ENCODE measurements at places on chromosomes 11 and 22. TPM values are rescaled to one million over a fixed set of nuclear protein-coding genes. Genes with fewer than 3 reads are reported as not detected.

DNA sequence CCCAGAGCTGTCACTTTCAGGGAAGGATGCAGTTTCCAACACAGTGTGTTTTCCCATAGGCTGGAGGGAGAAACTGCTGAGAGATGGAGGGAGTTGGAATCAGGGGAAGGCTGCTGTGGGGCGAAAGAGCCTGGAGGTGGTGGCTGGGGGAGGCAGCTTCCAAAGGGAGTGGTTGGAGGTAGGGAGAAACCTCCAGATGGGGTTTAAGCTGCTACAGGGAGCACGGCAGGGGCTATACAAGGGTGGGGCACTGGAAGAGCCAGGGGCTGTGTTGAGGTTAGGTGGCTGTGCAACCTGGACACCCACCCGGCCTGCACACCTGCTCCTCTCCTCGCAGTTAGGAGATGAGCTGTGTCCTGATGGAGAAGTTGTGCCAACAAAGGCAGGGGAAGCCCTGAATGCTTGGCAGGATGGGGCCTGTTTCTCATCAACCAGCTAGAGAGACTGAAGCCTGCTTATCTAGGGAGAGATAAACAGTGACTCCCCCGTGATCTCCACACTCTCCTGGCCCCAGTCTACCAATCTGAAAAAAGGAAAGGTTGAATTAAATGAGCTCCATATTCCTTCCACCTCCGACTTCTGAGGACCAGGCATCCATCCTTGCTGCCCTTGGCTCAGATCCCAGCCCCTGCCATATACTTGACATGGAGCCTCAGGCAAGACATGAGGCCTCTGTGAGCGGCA is 3.6 kb upstream of the SLCO2B1 start:
- DNase-seq, result no peak
- no peaks in the 10 kb centered on the region for H3K27me3 ChIP-seq
- peaks cover 4% of the 10 kb centered on the region for H3K4me1 ChIP-seq
- no peak overlapping the region for H3K4me3 ChIP-seq

DNA sequence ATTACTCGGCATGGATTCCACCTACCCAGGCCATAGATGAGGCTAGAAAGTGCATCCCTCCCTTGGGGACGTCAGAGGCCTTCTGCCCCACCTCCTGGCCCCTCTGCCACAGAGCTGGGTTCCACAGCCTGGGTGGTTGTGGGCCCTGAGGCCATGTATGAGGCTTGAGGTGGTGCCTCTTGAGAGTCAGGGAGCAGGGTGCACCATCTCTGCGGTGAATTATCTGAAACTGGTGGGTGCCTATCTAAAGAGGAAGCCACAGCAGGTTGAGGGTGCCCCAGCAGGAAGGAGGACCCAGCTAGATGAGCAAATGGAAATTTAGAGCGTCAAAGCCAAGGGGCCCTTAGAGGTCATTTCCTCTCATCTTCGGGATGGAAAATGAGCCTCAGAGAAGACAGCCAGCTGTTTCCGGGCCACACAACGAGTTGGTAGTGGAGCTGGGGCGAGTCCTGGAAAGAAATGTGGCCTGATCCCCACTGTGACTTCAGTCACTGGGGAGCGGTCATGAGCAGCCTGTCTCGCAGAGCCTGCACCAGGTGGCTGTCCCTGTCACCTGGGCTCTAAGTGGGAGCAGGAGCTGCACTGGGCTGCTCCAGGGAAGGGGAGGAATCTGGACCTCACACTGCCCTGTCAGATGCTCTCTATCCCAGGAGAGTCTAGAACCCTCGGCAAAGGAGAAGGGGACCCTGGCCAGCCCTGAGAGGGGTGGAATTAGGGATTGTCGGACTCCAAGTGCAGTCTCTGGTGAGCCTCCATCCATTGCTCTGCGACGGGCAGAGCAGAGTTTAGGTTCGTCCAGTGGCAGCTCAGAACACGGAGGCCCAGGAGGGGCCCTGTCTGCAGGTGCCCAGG is 7.3 kb downstream of the ADORA2A start:
- no peak for DNase-seq
- H3K36me3 ChIP-seq, result peaks cover 8% of the 10 kb centered on the region
- H3K4me1 ChIP-seq, result peaks cover 50% of the 10 kb centered on the region
- H3K27me3 ChIP-seq, result no peaks in the 10 kb centered on the region

DNA sequence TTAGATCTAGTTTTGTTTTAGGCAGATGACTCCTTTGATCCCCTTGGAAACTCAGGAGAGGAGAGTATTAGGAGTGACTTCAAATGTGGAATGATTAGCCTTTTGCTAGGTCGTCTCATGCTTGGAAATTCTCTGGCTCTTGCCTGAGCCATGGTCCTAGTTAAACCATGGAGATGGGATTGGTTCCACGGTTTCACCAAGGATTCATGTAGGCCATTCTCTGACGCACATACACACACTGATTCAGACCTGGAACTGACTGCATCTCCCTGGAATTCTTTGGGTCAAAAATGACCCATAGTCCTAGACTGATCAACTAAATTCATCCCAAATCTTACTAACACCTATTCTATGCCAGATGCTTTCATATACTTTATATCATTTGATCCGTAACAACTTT is 56.5 kb downstream of the POLD3 start:
- H3K27me3 ChIP-seq, result no peaks in the 10 kb centered on the region
- no peak overlapping the region for H3K4me3 ChIP-seq
- DNase-seq, result no peak
- H3K4me1 ChIP-seq, result peaks cover 13% of the 10 kb centered on the region
- H3K27ac ChIP-seq, result no peak overlapping the region

DNA sequence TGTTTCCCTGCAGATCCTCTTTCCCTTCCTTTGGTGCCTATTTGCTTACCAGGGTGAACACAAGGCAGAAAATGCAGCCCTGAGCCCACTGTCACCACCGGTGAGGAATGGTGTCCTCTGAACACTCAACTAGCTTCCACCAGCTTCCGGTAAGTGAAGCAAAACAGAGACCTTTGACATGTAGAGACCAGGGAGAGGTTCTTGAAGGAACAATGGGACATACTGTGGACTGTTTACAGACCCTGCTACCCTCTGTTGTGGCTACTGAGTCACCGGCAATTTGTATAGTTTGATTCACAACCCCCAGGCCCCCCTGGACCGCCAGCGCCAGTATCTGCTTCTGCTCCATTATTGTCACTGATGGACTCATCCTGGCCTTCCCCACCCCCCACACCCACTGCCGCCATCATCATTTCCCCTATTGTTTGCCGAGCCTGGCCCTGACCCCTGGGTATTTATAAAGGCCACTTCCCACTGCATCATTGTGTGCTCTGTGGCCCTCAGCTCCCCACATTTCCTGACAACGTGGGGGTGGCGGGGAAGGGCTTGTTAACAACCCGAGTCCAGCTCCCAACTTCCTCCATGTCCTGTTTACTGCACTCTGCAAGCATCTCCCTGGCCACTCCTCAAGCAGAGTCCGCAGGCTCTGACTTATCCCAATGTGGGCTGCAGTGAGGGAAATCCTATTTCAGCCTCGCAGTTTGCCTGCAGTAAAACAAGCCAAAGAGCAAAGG is 252.9 kb downstream of the ETS1 start:
- no peak overlapping the region for H3K4me3 ChIP-seq
- DNase-seq, result no peak
- no peaks in the 10 kb centered on the region for H3K36me3 ChIP-seq
- no peaks in the 10 kb centered on the region for H3K27me3 ChIP-seq

- H3K36me3 ChIP-seq, result no peaks in the 10 kb centered on the region
- H3K27me3 ChIP-seq, result no peaks in the 10 kb centered on the region
- no peak overlapping the region for H3K27ac ChIP-seq
- no peaks in the 10 kb centered on the region for H3K4me1 ChIP-seq
- DNase-seq, result peak; percentile 32
- H3K4me3 ChIP-seq, result no peak overlapping the region
Measured at GRCh38 chr11:61911701-61912529, 5.5 kb downstream of the RAB3IL1 start.

DNA sequence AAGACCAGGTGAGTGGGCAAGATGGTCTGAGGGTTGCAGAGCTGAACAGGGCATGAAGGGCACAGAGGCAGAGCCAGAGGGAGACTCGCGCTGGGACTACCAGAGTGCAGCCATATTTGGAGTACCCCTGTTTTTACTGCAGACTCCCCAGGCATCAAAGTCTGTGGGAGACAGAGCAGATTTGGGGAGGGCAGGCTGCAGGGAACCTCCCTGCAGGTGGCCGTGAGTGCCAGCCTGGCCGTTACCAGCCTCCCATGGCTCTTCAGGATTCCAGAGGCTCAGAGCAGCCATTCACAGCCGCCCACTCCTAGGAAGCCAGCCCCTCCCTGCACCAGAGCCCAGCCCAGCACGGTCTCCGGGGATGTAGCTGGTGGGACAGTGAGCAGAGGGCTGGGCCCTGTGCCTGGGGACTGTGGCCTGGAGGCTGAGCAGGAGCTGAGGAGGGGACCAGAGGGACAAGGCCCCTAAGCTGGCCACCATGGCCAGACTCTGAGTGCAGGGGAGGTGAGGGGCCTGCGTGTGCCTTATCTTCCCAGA is at the start of gene SEPTIN3:
TSS of gene SEPTIN3 (plus strand) at position 334 of the 537 bp plus-strand sequence. CDS start 2,050 bp downstream, outside the sequence.
- no peak within 1 kb of the TSS for H3K4me3 ChIP-seq
- H3K36me3 ChIP-seq, result no peaks in the 10 kb centered on the region
- H3K4me1 ChIP-seq, result no peaks in the 10 kb centered on the region
- no peaks in the 10 kb centered on the region for H3K27me3 ChIP-seq

DNA sequence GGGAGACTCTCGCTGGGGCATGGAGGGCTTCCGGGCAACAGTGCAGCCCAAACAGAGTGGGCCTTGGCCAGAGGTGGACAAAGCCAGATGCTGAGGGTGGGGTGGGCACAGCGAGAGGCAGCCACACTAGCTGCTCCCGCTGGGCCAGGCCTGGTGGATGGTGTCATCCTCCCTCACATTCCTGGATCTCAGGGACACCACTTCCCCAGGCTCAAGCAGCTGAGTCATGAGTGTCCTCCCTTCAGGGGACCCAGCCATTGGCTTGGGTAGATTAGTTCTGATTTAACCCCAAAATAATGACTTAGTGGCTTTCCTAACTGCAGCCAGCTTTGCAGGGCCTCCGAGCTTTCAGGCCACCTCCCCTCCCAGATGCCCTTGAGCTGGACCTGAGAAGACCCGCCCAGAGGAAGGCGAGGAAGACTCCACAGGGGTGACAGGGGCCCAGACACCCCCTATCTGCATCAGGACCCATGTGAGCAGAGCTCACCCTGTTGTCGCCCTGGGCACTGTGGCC is 25.9 kb upstream of the WNT7B start:
- H3K4me1 ChIP-seq, result peaks cover 24% of the 10 kb centered on the region
- H3K27ac ChIP-seq, result no peak overlapping the region
- no peak for DNase-seq
- H3K36me3 ChIP-seq, result no peaks in the 10 kb centered on the region
- no peak overlapping the region for H3K4me3 ChIP-seq

Gene UBQLN3
- total RNA-seq, result 0.09 TPM

Gene CALCA
- 0.33 TPM for total RNA-seq

Gene SYT8
- total RNA-seq, result 0.17 TPM

Gene ZNF280B
- 0.08 TPM for total RNA-seq

Gene KAT5
- total RNA-seq, result 16.1 TPM

Data from liver (tissue), 10 donors.